ENCODE measurements at places on chromosomes 4 and X.
A peak's percentile ranks its signal among the peaks of the same experiment; 100 is the strongest.

- DNase-seq = no peak
These were observed 45.0 kb upstream of the ARHGEF6 start for GRCh38 chrX:136825771-136826170.

GRCh38 chrX:152865232-152865920, 32.5 kb upstream of the ZNF185 start:
- DNase-seq = no peak

GRCh38 chrX:68749426-68749825, 79.4 kb upstream of the EFNB1 start:
- no peak for DNase-seq

DNA sequence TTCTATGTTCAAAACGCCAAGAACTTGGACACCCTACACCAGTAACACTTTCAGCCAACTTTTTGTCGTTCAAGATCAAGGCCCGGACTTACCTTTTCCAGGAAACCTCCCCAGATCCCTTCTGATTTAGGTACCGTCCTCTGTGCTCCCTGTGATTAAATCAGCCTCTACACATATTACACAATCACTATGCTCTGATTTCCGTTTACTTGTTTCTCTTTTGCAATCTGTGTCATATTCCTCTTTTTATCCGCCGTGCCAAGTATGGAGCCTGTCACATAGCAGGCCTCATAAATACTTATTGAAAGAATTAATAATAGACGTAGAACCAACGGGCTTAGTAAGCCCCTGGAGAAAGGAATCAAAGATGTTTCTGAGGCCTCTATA, 722 bp upstream of the TMEM33 start:
- DNase-seq = peak; percentile 75

GRCh38 chrX:55039471-55039870, 8.7 kb upstream of the ALAS2 start:
- DNase-seq = no peak

GRCh38 chr4:41307638-41308037, 50.9 kb downstream of the UCHL1 start:
- DNase-seq = peak; percentile 66

- peak; percentile 27 for DNase-seq
These were observed 2.8 kb downstream of the NHS start for GRCh38 chrX:17377795-17378194.

DNA sequence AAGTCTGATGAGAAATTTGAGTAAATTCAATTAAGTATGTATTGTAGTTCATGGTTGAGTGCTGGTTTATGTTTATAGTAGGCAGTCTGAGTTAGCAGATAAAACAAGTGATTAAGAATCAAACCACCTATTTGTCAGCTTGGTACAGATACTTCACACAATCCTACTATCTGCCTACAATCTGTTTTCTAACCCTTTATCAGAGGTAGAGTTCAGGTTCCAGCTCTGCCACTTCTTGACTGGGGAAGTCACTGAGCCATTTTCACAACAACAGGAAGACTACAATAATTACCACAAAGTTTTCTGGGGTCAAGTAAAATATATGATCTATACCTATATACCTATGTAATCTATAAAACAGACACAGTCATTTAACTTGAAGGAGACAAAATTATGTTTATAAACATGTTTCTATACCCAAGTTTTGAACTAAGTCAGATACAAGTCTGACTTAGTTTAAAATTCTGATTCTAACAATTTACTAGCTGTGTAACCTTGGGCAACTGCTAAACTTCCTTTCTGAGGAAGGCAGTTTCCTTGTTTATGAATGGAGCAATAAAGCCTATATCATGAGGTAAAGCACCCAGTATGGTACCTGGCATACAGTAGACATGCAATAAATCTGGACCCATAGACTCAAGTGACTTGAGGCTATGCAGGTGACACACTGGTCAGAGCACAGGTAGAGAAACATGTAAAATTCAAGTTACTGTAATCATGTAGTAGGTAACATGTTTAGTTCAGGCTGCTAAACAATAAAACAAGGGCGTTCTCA, 37.2 kb upstream of the BDH2 start:
- no peak for DNase-seq

GRCh38 chr4:155818639-155819038, 47.4 kb downstream of the ASIC5 start:
- no peak for DNase-seq

GRCh38 chr4:12674184-12674583, 810.0 kb downstream of the RAB28 start:
- no peak for DNase-seq

GRCh38 chr4:10275696-10276095, 159.1 kb upstream of the WDR1 start:
- DNase-seq = no peak
